Stimulated activated CD8-positive, alpha-beta memory T cell treated with anti-CD3 and anti-CD28 coated beads, Interleukin-4, amount 100 ng/mL, for 1 hour (primary cell): ENCODE measurements at places on chromosomes 5 and 9.

- no peak for DNase-seq
These were observed 307.2 kb downstream of the MTRR start for GRCh38 chr5:8176101-8176693.

DNA sequence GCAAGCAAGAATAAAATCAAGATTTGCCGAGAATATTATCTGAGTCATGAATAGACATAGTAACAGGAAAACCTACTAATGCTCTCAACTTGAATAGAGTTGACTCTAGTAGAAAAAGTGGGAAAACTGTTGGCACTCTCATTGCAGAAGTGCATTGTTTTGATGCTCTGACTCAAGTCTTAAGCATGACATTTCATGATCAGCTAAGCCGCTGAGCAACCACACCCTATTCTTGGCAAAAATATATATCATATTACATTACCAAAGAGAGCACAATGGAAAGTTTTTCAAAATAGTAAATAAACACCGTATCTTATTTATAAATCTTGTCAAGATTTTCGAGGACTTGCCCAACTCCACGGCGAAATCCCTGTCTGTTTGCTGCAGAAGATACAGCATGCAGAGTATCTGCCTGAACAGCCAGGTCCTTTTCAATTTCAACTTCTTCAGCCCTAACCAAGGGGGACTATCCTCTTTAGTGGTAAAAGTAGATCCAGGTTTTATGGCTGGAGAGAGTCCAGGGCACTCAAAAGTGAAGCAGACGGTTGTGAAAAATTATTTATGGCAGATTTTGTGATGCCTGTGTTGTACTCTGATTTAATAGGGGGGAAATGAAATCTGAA lies 13.9 kb upstream of the ADAMTSL1 start:
- no peak for DNase-seq

- no peak for DNase-seq
These were observed 142.9 kb downstream of the BNC2 start for GRCh38 chr9:16727452-16728136.

GRCh38 chr5:2135833-2136232 lies 253.1 kb upstream of the IRX4 start:
- DNase-seq = no peak

DNA sequence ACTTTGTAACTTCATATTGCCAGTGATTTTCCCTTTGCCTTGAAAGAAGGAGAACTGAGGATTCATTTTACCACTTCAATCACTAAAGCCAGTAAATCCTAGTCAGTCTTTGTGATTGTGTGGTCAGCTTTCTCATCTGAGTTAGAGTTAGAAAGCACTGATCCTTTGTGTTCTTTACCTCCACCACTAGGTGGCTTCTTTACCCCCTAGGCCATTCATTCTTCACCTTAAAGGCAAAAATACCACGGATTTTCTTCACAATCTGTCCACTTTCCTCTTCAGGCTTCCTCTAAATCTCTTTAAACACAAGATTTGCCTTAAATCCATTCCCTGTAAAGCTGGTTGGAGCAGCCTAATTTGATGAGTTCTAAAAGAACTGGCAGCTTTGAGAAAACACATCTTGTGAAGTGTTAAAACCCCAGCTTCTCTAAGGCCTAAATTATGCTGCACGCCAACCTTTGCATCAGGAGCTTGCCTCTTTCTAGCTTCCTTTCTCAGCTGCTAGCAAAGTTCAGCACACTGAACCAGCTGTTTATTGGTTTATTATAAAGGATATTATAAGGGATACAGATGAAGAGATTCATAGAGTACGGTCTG lies 20.4 kb downstream of the BDP1 start:
- no peak for DNase-seq

- DNase-seq = no peak
These were observed 5.5 kb downstream of the MRNIP start for GRCh38 chr5:179852993-179853547.

DNA sequence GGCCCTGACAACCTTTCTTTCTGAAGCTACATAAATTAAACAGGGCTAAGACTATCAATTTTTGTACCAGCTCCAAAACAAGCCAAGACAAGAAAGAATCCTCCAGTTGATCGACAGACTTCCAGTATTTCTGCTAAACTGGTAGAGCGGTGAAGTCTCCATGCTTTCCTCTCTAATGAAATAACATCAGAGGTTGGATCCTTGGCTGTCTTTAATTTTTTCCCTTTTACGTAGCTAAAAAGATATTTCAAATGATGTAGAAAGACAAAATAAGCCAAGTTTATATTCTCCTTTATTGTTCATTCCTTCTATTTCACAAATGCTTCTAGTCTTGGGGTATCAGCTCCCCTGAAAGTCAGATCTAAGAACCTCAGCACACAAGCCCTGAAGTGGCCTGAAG lies 434.9 kb downstream of the NFIB start:
- DNase-seq = no peak

DNA sequence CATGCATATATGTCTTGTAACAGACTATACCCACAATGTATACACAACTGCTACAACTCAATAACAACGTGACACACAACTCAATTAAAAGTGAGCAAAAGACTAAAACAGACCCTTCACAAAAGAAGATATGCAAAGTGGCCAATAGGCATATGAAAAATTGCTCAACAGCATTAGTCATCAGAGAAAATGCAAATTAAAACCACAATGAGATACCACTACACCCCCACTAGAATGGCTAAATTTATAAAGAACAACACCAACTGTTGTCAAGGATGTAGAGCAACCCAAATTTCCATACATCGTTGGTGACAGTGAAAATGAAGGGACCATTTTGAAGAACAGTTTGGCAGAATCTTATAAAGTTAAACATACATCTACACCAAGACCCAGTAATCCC lies 38.9 kb downstream of the GABRB2 start:
- no peak for DNase-seq

DNA sequence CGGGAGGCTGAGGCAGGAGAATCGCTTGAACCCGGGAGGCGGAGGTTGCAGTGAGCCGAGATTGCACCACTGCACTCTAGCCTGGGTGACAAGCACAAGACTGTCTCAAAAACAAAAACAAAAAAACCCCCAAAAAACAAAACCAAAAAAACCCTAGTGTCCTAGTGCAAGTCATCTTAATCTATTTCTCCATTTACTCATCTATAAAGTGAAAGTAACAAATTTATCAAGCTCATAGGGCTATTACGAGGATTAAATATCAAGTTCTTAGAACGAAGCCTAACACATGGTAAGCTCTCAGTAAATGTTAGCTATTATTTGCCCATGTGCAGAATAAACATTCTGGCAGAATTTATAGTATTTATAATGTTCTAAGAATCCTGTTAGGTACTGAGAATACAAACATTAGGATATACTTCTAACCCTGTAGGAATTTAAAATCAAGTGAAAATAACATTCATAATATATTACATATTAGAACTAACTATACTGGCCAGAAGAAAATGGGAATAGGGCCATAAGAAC lies 45.0 kb downstream of the GOLPH3 start:
- DNase-seq = no peak

DNA sequence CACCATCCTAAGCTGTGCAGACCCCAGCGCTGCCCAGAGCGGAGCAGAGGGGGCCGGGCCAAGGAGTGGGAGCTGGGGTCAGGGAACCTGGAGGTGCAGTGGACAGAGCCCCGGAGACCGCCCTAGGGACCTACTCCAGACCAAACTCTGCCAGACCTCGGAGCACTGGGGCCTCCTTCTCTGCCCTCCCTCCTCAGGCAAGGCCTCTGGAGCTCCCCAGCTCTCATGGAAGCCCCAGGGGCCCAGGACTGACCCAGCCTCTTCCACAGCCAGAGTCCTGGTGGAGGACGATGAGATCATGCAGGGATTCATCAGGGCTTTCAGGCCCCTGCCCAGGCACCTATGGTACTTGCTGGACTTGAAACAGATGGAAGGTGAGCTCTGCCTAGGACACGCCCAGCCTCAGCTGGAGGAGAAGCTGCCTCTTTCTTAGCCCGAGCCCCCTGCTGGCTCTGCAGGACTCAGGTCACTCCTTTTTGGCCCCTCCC lies 3.6 kb downstream of the PAEP start:
- no peak for DNase-seq

- no peak for DNase-seq
These were observed 168.0 kb upstream of the POU5F2 start for GRCh38 chr5:93909356-93909755.

- peak; percentile 46 for DNase-seq
These were observed 29.5 kb downstream of the TNIP1 start for GRCh38 chr5:151051066-151051930.

GRCh38 chr9:113589407-113589806 lies 125.9 kb downstream of the RGS3 start:
- DNase-seq = no peak

GRCh38 chr5:172591636-172592035 lies 49.4 kb upstream of the NEURL1B start:
- DNase-seq = no peak

DNA sequence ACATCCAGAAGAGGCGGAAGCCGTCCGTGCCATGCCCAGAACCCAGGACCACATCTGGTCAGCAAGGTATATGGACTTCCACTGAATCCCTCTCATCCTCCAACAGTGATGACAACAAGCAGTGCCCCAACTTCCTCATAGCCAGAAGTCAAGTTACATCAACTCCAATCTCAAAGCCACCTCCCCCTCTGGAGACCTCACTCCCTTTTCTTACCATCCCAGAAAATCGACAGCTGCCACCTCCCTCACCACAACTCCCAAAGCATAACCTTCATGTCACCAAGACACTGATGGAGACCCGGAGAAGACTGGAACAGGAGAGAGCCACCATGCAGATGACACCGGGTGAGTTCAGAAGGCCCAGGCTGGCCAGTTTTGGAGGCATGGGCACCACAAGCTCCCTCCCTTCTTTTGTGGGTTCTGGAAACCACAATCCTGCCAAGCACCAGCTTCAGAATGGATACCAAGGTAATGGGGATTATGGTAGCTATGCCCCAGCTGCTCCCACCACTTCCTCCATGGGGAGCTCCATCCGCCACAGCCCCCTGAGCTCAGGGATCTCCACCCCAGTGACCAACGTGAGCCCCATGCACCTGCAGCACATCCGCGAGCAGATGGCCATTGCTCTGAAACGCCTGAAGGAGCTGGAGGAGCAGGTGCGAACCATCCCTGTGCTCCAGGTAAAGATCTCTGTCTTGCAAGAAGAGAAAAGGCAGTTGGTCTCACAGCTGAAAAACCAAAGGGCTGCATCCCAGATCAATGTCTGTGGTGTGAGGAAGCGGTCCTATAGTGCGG lies 130.3 kb upstream of the DMRT1 start:
- DNase-seq = no peak

- no peak for DNase-seq
These were observed 168.4 kb downstream of the TTLL11 start for GRCh38 chr9:121924700-121925099.

DNA sequence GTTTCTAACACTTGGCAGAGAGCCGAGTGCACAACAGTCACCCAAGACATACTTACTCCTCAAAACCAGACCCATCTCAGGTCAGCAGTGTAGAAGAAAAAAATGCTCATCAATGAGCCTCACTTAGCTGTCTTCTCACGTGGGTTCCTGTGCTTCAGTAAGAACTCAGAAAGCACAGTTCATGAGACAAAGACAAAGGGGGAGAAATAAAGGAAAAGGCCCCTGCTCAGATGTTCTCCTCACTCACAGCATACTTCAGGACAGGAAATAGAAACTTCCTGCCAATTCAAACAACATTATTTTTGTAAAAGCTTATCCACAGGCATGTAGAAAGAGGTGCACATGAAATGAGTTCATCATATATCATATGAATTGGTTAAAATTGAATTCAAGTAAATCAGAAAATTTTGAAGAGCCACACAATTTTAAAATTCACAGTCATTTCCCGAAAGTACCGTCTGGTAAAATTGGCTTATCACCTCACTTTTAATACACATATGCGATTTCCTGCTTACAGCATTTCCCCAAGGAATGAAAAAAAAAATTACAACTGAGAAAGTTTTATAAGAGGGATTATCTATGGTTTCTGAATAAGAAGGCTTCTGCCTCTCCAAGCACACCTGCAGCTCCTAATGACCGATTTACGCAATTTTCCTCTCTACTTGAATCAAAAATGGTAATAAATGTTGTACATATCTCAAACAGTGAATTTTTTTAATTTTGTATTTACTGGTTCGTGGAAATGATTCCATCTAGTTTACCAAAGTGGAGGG lies 328.3 kb downstream of the TMEM167A start:
- no peak for DNase-seq

GRCh38 chr5:178606269-178606668 lies 16.1 kb upstream of the COL23A1 start:
- no peak for DNase-seq

DNA sequence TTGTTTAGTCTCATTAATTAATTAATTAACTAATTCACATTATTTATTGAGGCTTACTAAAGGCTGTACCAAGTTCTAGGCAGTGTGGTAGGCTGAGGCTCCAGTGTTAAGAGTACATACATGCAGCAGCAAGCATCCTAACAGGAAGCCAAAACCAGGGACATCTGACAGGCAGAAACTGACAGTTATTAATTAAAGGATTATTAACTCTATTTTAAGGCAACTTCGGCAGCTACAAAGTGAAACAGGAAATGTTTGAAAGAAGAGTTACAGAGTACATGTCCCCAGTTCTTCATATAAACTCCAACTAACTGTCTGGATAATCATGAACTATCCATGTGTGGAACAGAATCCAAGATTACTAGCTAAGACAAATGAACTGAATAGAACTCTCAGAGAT lies 39.3 kb upstream of the GABRB2 start:
- DNase-seq = no peak

DNA sequence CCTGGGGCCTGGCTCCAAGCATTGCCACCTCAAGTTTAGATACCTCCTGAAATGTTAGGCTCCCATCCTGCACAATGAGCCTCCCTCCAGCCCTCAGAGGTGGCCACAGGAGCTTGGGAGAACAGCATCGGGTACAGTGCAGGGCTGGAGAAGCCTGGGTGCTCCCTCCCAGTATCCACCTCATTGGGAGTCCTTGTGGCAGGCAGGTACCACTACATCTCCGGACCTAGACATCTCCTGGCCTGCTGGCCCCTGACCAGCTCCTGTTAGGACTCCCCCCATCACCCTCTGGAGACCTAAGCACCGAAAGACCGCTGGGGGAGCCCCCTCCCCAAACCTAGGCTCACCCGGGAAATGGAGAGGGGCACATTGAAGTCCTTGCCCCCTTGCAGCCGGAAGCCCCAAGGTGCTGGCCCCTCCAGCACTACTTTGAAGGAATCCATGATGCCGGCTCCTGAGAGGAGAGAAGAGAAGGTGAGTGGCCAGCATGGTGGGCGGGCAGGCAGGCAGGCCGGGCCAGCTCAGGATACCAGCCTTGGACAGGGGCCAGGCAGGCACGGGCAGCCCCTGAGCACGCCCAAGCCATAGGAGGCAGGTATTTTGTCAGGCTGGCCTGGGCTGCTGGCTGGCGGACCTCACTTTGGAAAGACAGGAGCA lies 1.2 kb downstream of the PDLIM7 start:
- no peak for DNase-seq

GRCh38 chr9:112939418-112939817 lies 48.7 kb upstream of the SLC46A2 start:
- no peak for DNase-seq

DNA sequence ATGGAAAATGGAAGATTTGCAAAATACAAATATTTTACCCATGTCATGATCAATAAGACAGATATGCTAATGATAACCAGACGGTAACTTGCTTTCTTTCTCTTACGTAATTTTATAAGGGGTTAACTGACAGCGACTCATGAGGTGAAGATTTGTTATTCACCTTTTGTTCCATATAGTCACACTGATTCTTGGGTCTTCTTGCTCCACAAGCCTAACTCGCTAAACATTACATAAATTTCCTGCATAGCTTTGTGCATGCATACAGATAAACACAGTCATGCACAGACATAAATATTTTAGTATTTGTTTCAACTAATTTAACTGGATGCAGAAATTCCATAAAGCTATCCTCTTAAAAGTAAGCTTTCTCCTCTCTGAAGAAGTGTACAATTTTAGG lies 225.9 kb downstream of the VPS13A start:
- no peak for DNase-seq
